ENCODE measurements at places on chromosomes 1 and 21. TPM values are rescaled to one million over a fixed set of nuclear protein-coding genes. Genes with fewer than 3 reads are reported as not detected.
A peak's percentile ranks its signal among the peaks of the same experiment; 100 is the strongest.

DNA sequence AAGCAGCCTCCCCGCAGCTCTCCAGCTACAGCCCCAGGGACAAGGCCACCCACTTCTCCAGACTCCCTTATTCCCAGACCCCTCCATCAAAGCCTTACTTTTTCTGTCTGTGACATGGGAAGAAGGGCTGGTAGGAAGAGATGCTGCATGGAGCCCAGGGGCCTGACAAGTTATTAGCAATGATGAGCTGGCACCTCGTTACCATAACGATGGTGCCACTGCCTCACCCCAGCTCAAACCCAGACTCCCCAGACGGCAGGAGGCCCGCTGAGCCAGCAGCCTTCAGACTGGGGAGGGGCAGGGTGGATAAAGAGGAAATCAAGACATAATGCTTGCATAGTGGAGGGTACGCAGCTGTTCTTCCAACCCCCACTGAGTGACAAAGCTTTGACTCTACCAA is 3.3 kb downstream of the DLGAP3 start:
- no peak overlapping the region for H3K4me3 ChIP-seq
- H3K4me1 ChIP-seq, result peaks cover 32% of the 10 kb centered on the region
- no peak overlapping the region for H3K27ac ChIP-seq
- DNase-seq, result no peak
- H3K36me3 ChIP-seq, result peaks cover 4% of the 10 kb centered on the region

- H3K4me1 ChIP-seq, result peaks cover 51% of the 10 kb centered on the region
- peak overlapping the region; percentile 71 for H3K4me3 ChIP-seq
Measured at GRCh38 chr1:224503161-224504118, 68.8 kb upstream of the WDR26 start.

DNA sequence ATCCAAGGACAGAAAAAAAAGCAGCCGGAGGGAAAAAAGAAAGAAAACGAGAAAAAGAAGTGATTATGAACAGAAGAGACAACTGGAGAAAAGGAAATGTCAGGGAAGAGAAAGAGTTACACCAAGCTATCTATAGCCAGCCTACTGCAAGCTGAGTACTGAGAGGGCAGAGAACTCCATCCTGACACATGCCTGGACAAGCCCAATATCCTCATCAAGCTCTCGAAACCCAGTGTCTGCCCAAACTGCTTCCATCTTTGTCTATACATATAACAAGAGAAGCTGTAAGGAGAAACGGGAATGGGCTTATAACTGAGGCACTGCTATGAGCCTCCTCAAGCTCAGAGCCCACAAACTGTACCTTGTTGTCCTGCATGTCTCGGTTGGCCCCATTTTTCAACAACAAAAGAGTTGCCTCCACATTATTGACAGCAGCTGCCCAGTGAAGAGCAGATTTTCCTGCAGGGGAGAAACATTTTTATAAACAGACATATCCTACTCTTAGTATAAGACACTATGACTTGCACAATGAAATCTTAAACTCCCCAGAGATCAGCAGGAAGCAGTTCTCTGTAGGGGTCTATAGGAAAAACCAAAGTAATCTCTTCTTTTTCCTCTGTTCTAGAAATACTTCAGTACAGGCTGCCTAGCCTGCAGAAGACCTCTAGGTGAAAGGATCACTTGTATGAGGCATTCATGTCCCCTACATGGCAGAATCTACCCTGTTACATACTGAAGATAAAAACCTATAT is 21.2 kb upstream of the ADAM30 start:
- no peak overlapping the region for H3K27ac ChIP-seq
- peaks cover 10% of the 10 kb centered on the region for H3K36me3 ChIP-seq
- no peaks in the 10 kb centered on the region for H3K4me1 ChIP-seq
- DNase-seq, result no peak

The OLIG2 gene
- 21.4 TPM for total RNA-seq

The ATP1A4 gene
- total RNA-seq, result not detected

The ZNF593OS gene
- total RNA-seq, result 4.2 TPM

The CD1B gene
- total RNA-seq, result not detected
